ENCODE measurements at places on chromosomes 4 and X. TPM values are rescaled to one million over a fixed set of nuclear protein-coding genes. Genes with fewer than 3 reads are reported as not detected.
A peak's percentile ranks its signal among the peaks of the same experiment; 100 is the strongest.

- DNase-seq: no peak
These were observed 434.6 kb downstream of the PCDH11X start for GRCh38 chrX:92213786-92214185.

DNA sequence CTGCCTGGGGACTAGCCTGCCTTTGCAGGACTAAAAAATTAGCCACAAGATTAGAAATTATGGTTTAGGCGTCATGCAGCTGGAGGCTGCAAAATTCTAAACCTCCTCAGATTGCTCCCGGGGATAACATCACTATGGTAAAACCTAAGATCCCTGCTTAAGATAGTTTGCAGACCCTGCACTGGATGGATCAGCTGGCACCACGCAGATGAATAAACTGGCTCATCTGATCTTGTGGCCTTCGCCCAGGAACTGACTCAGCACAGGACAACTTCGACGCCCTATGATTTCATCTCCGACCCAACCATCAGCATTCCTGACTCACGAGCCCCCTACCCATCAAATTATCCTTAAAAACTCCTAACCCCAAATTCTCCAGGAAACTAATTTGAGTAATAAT, 482.4 kb downstream of the SPRY1 start:
- no peak for DNase-seq

GRCh38 chr4:131974730-131975129, 1174.4 kb upstream of the PCDH10 start:
- no peak for DNase-seq

Gene PPEF1
- not detected for total RNA-seq

GRCh38 chr4:78827191-78827590, 51.0 kb downstream of the BMP2K start:
- no peak for DNase-seq

GRCh38 chr4:127791391-127791790, 9.3 kb downstream of the HSPA4L start:
- DNase-seq: no peak

DNA sequence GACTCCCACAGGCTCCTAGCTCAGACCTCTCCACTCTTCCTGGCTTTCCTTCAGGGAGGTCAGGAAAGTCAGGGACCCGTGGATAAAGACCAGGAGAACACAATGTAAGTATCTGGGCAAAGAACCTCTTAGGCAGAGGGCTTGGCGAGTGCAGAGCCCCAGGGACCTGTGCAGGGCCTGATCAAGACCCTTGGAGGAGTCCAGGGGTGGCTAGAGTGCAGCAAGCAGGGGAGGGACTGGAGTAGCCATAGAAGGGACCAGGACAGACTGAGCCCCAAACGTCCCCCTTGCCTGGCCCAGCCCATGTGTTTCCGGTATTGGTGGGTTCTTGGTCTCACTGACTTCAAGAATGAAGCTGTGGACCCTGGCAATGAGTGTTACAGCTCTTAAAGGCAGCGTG, 5.9 kb upstream of the TNIP2 start:
- DNase-seq: no peak

GRCh38 chr4:56134266-56134665, 185.5 kb downstream of the CEP135 start:
- DNase-seq: peak; percentile 63

GRCh38 chr4:76226418-76226817, 12.8 kb upstream of the SCARB2 start:
- DNase-seq: no peak

GRCh38 chr4:184473499-184474262, 669 bp downstream of the IRF2 start:
- peak; percentile 38 for DNase-seq
